DMS79 treated with DMSO at 0.1 percent for 48 hours (cell line): ENCODE measurements at places on chromosomes 4 and X.

GRCh38 chr4:27217261-27217769 is 356.7 kb downstream of the STIM2 start:
- no peak for DNase-seq

- DNase-seq, result no peak
Observed at GRCh38 chr4:87025614-87026041, 90.8 kb downstream of the AFF1 start.

DNA sequence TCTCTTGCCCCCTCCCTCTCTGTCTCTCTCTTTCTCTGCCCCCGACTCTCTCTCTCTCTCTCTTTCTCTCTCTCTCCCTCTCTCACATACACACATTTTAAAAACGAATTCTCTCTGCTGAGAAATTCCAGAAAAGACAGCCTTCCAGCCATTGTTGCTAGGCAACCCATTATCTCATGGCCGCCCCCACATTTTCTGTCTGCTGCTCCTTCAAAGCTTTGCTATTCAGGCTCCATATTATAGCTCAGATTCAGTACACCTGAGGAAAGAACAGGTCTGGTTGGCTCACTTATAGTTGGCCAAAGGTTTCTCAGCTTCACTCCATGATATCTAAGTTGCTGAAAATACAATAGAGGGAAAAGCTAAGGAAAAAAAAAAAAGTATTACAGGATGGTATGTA is 174.4 kb upstream of the RADX start:
- DNase-seq, result no peak

- DNase-seq, result no peak
Observed at GRCh38 chrX:24204958-24205357, 55.4 kb downstream of the ZFX start.

DNA sequence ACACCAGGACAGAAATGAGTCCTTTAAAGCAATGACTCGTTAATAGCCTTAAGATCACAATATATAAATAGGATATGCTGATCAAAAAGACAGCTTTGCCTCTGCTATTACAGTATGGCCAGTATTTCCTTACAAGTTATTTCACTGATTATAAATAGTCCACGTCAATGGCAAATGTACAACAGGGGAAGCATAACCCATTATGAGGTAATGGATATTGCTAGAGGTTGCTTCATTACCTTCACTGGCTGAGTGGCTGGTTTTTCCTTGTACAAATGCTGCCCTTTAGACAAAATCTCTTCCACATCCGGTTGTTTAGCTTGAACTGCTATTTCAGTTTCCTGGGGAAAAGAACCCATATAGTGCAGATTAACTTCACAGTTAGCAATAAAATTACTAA is 764.6 kb upstream of the FTHL17 start:
- DNase-seq, result no peak

DNA sequence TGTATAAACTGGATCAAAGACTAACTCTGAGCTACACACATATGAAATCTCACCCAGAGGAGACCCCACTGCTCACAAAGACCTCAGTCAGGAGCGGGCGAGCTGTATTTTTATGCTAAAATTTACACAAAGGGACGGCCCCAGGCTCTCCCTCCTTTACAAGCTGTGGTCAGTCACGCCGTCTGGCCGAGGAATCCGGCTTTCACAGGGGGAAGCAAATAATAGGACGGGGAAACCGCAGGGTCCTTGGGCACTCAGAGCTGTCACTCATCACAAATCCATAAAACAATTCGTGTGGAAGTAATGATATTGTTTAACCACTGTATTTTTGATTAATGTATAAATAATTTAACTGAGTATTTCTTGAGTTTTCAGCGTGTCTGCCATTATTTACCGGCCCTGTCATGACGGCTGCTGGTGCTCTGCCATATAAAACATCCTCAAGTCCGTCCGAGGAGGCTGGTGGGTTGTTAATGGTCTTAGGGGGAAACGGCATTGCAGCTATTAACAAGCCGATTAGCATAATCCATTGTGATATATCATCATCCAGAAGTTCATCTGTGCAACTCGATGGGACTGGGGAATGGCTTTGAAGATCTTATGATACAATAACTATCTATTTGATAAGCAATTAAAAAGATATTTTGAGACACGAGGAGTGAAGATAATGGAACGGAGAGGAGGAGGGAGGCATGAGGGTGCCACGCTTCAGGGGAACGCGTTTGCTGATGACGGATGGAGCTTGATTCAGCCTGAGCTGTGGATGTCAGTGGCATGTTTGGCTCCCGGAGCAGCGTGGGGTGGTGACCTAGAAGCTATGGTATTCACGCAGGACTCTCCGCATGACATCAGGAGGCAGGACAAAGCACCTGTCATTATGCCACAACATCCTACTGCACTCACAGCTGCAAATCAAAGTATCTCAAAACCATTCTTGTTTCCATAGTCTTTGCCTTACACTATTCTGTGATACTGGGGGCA is 150.9 kb downstream of the SHOX start:
- DNase-seq, result no peak

DNA sequence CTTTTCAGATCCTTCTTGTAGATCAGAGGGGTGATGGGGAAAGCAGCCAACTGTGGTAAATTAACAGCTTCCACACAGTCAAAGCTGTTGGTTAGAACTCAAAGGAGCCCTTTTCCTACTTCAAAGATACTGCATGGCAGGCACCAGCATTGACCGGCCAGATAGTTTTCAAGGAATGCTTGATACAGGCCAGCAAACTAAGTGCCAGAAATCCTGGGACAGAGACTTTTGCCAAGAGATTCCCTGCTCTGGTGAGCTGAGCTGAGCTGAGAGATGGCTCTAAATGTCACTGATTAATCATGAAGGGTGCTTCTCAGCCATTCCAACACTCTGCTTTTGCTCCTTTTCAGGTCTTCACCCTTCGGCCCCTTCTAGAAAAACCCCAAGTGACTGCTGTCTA is 131.6 kb upstream of the MED14 start:
- no peak for DNase-seq

DNA sequence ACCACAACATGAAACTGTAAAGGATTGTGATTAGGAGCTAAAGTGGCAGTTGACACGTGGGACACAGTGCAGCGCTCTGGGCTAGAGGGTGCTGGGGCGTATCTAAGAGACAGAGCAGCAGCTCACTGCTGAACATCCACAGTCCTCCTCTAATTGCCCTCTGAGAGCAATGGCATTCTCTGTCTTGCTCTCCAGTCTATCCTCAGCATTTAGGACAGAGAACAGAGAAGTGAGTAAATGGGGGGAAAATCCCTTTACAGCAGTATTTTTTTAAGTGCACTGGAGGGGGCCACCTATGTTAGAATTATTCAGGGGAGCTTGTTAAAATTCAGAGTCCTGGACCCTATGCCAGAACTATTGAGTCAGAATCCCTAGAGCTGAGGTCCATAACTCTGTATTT is 4.2 kb upstream of the TMEM154 start:
- DNase-seq, result no peak

DNA sequence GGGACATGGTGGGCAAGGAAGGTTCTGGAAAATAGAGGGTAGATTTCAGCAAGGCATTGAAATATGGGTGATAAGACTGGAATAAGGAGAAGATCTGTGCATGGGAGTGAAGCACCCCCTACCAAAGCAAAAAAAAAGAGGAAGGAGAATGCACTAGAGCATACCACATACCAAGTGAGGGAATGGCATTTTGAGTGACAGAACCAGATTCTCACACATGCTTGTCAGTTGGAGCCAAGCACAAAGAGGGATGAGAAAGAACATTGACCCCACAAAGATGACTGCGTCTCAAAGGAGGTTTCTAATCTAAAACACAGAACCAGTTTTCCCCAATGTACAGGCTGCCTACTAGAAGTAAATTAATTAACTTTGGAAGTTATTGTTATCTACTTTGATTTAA is 140.3 kb upstream of the SMAD1 start:
- DNase-seq, result no peak

DNA sequence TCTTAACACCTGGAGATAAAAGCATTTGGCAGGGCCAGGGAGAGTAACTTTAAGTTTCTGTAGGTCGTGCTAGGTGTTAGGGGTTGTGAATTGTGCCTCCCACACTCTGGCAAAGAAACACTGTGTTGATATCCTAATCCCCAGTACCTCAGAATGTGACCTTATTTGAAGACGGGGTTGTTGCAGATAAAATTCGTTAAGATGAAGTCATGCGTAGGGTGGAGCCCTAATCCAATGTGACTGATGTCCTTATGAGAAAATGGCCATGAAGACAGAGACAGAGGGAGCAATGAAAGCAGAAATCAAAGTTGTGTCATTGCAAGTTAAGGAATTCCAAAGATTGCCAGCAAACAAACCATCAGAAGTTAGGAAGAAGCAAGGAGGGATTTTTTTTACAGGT is 40.5 kb upstream of the BBS12 start:
- no peak for DNase-seq

DNA sequence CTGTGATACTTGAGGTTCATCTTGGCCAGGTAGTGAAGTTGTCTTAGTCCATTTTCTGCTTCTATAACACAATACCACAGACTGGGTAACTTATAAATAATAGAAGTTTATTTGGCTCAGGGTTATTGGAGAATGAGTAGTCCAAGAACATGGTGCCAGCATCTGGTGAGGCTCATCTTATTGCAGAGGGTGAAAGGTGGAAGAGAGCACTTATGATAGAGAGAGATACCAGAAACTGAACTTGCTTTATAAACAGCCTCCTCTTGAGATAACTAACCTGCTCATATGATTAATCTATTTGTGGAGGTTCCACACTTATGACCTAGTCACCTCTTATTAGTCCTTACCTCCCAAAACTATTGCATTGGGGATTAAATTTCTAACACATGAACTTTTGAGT is 1.6 kb downstream of the C4orf51 start:
- DNase-seq, result no peak

DNA sequence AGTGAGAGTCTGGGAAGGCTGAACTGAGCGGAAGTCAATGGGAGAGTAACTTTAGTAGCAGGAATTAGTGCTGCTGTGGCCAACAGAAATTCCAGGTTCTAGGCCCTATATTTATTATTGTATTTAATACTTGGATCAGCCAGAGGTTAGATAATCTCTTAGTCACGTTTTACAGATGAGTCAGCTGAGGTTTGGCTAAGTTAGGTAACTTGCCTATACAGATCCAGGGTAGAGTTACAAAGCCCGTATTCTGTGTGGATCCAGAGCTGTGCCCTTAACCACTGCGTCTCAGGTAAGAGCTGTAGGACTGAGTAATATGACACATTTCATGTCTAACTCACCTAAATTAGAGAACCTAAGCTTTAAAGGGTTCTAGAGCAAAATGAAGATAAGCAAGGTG is 20.5 kb downstream of the PSMD10 start:
- DNase-seq, result no peak

- no peak for DNase-seq
Observed at GRCh38 chrX:130109429-130110378, 593 bp downstream of the ELF4 start.

DNA sequence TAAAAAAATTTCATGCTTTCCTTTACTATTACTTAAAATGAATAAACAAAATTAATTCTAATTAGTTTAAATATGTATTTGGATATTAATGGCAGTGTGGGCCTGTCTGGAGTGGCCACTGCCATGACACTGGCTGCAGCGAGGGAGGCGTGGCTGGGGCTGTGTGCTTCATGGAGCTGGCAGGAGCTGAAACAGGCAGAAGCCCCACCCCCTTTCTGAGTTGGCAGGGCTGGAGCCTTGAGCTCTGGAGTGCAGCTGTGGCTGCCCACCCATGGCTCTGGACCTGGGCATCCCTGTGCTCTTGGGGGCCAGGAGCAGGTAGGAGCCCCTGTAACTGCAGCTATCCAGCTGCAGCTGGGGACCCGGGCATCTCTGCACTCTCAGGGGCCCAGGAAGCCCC is 8.2 kb upstream of the HSD17B11 start:
- no peak for DNase-seq

DNA sequence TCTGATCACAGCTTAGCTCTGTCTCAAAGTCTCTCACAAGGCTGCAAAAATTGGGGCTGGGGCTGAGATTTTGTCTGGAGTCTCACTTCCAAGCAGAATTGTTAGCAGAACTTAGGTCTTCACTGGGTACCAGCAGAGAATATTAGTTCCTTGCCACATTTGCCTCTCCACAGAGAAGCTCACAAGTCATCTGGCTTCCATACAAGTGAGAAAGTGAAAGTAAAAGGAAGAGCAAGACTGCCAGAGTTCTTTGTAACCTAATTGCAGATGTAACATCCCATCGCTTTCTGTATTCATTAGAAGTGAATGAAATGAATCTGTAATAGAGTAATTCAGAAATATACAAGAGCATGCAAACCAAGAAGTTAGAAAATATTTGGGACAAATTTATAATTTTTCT is 624.1 kb upstream of the GNPDA2 start:
- no peak for DNase-seq

GRCh38 chr4:145920205-145920604 is 18.4 kb downstream of the ZNF827 start:
- DNase-seq, result no peak

DNA sequence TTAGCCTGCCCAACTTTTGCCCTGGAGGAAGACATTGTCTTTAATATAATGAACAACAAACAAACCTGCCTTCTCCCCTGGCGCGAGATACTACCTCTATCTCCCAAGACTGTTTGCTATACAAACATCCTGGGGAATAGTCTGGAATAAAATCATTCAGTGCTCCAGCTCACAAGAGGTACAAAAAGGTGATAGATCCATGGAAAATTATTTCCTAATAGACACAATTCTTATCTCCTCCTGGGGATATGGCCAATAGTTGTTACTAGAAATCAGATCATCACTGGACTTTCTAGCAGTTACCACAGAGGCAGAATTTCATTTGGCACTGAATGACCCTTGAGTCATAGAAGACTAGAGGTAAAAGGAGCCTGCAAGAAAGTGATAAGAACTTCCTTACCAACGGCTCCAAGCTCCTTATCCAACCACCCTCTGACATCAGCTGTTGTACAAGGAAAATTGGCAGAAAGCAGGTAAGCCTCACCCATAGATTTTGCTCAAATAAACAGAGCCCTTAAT is 38.1 kb downstream of the MID1 start:
- DNase-seq, result no peak

DNA sequence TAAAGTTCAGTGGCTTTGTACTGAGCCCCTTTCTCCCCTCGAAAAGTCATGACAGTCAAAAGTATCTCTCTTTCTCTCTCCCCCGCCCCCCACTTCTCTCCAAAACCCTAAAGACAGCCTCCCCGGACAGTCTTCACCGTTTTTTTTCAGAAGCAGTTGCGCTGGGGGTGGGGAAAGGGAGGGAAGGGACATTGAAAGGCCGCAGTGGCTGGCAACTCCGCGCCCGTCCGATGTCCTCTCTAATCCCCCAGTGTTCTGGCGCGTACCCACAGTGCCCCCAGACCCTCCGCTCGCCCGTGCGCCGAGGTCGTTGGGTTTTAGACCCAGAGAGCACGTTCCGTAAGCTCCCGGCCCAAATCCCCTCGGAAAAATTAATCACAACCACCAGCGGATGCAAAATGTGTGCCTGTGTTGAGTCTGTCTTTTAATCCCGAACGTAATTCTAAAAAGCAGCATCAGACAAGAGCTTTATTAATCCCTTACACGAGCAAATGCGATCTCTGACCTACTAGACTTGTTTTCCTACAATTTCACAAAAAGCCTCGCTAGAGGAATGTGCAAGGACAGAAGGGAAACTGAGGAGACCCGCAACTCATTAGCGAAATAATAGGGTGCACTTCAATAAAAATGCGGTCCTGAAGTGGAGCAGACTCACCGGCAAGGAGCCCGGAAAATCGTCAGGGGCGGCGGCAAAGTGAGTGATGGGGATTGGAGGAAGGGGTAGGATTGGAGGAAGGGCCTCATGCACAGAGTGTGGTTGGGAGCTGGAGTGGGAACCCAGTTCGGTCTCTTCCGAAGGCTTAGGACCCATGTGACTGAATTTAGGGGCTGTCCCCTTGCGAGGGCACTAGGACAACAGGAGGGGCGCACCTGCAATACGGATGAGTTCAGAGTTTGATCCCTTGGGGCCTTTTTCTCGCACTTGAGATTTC is 12.2 kb upstream of the PRDM8 start:
- DNase-seq, result no peak
